Right ventricle myocardium inferior (tissue), 1 donor: ENCODE measurements at places on chromosomes 3 and 15.

DNA sequence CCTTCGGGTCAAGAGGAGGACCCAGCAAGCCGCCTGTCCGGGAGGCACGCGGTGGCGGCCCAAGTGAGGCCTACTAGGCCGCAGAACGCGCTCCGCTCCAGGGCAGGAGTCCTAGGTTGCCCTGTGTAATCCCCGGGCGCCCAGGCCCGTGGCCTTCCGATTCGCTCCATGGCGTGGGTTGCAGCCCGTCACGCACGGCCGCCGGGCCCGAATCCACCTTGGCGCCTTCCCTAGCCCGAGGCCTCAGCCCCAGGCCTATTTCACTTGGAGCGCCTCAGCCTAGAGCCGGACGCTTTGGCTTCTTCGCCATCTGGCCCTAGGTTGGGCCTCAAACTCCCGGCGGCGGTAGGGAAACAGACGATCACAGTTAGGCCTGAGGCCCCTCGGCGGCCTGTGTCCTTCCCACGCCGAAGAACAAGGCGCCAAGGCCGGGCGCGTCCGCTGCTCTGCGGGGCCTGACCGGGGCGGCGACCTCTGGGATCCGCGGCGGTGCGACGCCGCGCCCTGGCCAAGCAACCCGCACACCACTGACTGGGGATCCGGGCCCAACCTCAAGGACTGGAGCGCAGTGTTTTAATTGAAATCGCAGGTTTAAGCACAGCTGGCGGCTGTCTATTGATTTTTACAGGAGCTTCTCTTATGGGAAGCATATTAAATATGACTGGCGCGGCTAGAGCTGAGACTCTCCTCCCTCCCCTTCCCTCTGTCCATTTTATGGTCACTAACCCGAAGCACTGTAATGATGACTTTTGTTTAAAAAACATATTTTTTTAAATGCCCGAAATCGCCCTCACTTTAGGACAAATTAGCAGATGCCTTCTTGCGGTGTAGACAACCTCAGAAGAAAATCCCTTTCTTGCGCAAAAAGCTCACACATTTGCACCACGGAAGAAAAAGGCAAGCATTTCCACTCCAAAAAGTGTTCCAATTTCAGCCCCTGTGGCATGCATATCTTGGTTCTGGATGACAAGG is 3.8 kb upstream of the FEZF2 start:
- DNase-seq, result no peak

GRCh38 chr3:147246906-147247305 is 159.4 kb downstream of the ZIC4 start:
- no peak for DNase-seq

GRCh38 chr15:29945943-29946596 is 123.8 kb upstream of the TJP1 start:
- DNase-seq, result no peak

GRCh38 chr3:64384561-64384960 is 159.3 kb upstream of the PRICKLE2 start:
- DNase-seq, result no peak

- DNase-seq, result no peak
Observed at GRCh38 chr3:95971573-95971972, 842.8 kb upstream of the EPHA6 start.

DNA sequence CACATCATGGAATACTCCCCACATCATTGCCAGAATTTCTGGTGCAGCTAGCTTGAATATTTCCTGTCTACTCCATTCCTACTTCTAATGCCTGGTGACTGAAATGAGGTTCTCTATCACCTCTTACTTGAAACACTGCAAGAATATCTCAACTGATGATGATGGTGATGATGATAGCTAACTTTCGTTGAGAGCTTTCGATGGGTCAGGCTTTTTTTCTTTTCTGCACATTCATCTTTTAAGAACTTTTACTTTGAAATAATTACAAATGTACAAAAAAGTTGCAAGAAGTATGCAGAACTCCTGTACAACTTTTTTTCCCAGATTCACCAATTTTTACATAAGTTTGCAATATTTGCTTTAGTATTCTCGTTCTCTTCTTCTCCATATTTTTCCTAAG is 233.5 kb downstream of the MEIS2 start:
- no peak for DNase-seq

DNA sequence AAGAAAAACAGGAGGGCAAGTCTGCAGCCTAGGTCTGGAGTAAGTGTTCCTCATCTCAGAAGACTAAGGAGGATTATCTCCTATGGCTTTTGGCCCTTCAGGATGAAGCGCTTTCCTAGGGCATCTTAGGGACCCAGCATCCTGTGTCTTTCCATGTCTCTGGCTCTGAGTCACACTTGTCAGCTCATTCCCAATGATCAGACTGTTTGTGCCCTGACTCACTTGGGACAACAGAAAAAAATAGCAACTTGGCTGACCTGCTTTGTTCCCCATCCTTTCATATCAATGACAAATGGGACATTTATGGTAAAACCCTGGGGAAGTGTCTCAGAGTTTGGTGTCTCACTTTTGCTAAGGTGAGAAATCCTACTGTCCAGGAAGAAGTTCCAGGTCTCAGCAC is 76.2 kb upstream of the OXTR start:
- no peak for DNase-seq

DNA sequence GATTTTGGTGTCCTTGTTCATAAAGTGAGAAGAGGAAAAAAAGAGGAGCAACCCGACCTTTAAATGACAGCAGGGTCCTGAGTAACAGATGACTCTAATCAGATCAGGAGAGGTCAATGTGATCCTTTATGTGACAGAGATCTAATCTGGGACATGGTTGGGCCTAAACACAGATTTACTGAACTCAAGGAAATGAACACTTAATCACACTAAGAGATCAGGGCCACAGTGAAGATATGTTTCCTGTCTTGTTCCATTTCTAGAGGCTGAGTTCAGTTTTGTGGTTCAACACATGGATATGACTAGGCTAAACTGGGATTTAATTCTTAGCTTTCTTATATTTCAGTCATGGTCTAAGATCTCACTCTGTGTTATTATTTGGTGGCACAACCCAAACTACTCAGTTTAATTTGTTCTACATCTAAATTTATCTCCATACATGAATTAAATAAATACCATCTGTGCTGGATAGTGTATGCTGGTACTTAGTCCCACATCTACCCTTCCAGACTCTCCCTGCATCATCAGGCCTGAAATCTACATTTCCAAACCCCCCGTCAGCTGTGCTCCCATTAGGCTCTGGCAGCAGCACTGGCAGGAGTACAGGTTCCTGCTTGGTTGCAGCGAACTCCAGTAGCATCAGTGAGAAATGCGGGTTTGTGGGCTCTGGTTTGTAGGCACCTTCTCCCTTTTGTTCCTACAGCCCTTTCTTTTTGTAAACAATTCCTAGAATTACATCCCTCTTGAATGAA is 22.6 kb downstream of the SFMBT1 start:
- no peak for DNase-seq

- no peak for DNase-seq
Observed at GRCh38 chr3:128551867-128552266, 58.9 kb upstream of the GATA2 start.

DNA sequence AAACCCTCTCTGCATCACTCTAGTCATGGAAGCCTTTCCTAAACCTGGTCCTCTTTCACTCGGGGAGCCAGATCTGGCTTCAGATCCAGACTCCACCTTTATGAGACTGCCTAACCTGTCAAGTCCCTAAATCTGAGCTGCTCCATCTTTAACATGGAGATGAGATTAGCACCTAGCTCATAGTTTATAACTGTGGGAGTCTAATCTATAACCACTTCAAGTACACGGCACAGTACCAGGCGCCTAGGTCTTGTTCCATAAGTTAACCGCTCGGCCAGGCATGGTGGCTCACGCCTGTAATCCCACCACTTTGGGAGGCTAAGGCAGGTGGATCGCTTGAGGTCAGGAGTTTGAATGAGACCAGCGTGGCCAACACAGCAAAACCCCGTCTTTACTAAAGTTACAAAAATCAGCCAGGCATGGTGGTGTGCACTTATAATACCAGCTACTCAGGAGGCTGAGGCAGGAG is 30.3 kb downstream of the TPM1 start:
- no peak for DNase-seq
